ENCODE measurements at places on chromosomes 12 and 14. TPM values are rescaled to one million over a fixed set of nuclear protein-coding genes. Genes with fewer than 3 reads are reported as not detected.

DNA sequence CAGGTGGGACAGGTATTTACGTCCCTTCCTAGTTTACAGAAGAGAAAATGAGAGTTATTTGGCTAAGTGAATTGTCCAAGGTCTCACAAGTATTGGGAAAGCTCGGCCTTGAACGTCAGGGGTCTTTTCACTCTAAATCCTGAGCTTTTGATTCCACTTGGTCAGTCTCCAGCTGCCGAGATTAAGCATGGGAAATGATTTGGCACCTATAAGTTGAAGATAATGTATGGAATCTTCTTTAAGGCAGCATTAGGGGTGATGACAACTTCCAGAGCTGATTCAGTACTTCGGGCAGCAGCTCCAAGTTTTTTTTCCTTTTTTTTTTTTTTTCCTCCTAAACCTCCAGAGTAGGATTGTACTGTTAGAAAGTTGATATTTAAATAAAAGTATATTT lies 722 bp downstream of the FAM234B start:
- no peak overlapping the region for H3K27ac ChIP-seq
- peak overlapping the region; percentile 77 for H3K4me3 ChIP-seq
- H3K4me1 ChIP-seq = peaks cover 18% of the 10 kb centered on the region
- no peaks in the 10 kb centered on the region for H3K27me3 ChIP-seq
- no peak for DNase-seq
- H3K36me3 ChIP-seq = no peaks in the 10 kb centered on the region

DNA sequence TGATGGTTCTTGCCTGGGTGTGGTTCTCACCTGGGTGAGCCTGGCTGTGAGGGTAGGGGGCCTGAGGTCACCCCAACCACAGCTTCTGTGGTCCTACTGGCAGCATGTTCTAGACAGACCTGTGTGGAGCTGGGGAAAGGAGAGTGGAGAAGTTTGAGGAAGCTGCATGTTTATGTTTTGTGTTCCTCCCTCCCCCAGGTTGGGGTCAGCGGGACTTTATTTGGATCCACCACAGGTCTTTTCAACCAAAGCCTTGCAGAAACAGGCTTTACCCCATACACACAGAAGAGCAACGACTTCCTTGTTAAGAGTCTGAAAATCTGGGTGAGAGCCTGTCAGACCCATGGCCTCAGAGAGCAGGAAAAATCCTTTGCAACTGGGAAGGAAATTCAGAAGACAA lies 5.6 kb downstream of the CD9 start:
- no peaks in the 10 kb centered on the region for H3K27me3 ChIP-seq
- H3K4me3 ChIP-seq = no peak overlapping the region
- no peak for DNase-seq
- H3K4me1 ChIP-seq = peaks cover 39% of the 10 kb centered on the region
- peak overlapping the region; percentile 35 for H3K27ac ChIP-seq
- H3K36me3 ChIP-seq = no peaks in the 10 kb centered on the region

GRCh38 chr14:98186140-98186539 lies 1085.9 kb downstream of the BCL11B start:
- H3K27ac ChIP-seq = no peak overlapping the region
- H3K4me3 ChIP-seq = no peak overlapping the region
- H3K36me3 ChIP-seq = no peaks in the 10 kb centered on the region
- H3K27me3 ChIP-seq = peaks cover 5% of the 10 kb centered on the region
- no peaks in the 10 kb centered on the region for H3K4me1 ChIP-seq
- DNase-seq = no peak

GALNT16 gene
- 29.3 TPM for total RNA-seq

GRCh38 chr12:131260954-131261353 lies 307.2 kb downstream of the ADGRD1 start:
- H3K27me3 ChIP-seq = no peaks in the 10 kb centered on the region
- no peaks in the 10 kb centered on the region for H3K36me3 ChIP-seq
- H3K4me3 ChIP-seq = no peak overlapping the region
- no peak overlapping the region for H3K27ac ChIP-seq
- DNase-seq = no peak

MOK gene
- total RNA-seq = 11.5 TPM

LRR1 gene
- total RNA-seq = 11.5 TPM

GPR68 gene
- 1.0 TPM for total RNA-seq

- no peak for DNase-seq
- H3K4me3 ChIP-seq = no peak overlapping the region
- H3K27ac ChIP-seq = no peak overlapping the region
These were observed 3.0 kb downstream of the PLEKHG6 start for GRCh38 chr12:6313326-6313940.

GRCh38 chr14:78043349-78043748 lies 126.8 kb upstream of the NRXN3 start:
- no peaks in the 10 kb centered on the region for H3K4me1 ChIP-seq
- no peaks in the 10 kb centered on the region for H3K36me3 ChIP-seq
- H3K4me3 ChIP-seq = no peak overlapping the region

DNA sequence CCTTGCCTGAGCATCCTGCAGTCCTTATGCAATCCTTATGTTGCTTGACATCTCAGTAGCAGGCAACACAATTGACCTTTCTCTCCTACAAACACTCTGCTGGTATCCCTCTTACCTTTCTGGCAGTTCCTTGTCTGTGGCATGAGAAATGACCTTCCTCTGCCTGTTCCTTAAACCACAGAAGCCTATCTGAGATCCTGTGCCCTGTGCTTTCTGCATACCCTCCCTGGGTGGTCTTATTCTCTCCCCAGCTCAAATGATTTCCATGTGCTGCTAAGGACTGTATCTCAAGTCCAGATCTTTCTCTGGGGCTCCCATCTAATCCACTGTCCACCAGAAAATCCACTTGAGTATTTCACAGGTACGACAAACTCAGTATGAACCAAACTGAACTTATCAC lies 2.0 kb upstream of the ARHGAP9 start:
- H3K36me3 ChIP-seq = no peaks in the 10 kb centered on the region
- no peak overlapping the region for H3K27ac ChIP-seq
- no peaks in the 10 kb centered on the region for H3K27me3 ChIP-seq
- DNase-seq = no peak
- no peak overlapping the region for H3K4me3 ChIP-seq
- no peaks in the 10 kb centered on the region for H3K4me1 ChIP-seq

KRT72 gene
- total RNA-seq = not detected

DNA sequence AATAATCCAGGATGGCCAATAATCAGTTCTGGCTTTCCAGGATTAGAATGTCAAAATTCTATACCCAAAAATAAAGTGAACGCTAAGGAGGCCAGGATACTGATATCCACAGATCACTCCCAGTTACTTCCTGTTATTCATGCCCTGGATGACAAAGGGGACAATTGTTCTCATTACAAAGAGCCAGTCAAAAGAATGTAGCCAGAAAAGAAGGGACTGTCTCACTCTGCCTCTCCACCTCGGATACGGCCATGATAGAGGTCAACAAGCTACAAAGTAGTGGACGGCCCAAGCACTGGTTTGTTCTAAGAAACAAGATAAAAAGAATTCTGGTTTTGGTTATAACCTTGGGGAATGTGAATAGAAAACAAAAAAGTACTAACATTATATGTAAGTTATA lies 116.1 kb upstream of the ATF7IP start:
- no peak overlapping the region for H3K4me3 ChIP-seq
- H3K4me1 ChIP-seq = no peaks in the 10 kb centered on the region
- no peaks in the 10 kb centered on the region for H3K36me3 ChIP-seq
- H3K27me3 ChIP-seq = no peaks in the 10 kb centered on the region
- DNase-seq = no peak
- H3K27ac ChIP-seq = no peak overlapping the region

GPX2 gene
- 0.36 TPM for total RNA-seq

DNA sequence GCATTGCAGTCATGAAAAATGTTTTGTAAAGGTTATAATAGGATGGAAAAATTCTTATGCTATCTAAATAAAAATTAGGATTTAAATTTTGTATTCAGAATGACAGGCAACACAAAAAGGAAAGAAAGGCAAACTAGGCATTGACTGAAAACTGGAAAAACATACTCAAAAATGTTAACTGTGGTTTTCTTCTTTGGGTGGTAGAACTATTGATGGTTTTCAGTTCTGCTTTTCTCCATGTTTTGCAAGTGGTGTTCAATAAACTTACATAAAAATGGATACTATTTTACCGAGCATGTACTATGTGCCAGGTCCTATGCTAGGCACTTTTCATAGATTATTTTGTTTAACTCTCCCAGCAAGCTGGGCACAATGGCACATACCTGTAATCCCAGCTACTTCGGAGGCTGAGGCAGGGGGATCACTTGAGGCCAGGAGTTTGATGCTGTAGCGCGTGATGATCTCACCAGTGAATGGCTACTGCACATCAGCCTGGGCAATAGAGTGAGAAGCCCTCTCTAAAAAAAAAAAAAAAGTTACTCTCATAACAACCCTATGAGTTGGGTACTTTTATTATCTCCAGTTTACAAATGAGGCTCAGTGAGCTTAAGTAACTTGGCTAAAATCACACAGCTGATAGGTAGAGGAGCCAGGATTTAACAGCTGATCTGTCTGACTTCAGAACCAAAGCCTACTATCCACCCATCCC lies 26.3 kb upstream of the TCP11L2 start:
- H3K36me3 ChIP-seq = no peaks in the 10 kb centered on the region
- H3K4me3 ChIP-seq = no peak overlapping the region
- no peak overlapping the region for H3K27ac ChIP-seq
- no peaks in the 10 kb centered on the region for H3K27me3 ChIP-seq
- no peak for DNase-seq
- H3K4me1 ChIP-seq = peaks cover 22% of the 10 kb centered on the region

PRB2 gene
- not detected for total RNA-seq

- H3K27ac ChIP-seq = no peak overlapping the region
- DNase-seq = no peak
These were observed 57.7 kb upstream of the CSRP2 start for GRCh38 chr12:76936275-76937193.

DNAI7 gene
- 0.30 TPM for total RNA-seq

ALDH6A1 gene
- 41.4 TPM for total RNA-seq

DNA sequence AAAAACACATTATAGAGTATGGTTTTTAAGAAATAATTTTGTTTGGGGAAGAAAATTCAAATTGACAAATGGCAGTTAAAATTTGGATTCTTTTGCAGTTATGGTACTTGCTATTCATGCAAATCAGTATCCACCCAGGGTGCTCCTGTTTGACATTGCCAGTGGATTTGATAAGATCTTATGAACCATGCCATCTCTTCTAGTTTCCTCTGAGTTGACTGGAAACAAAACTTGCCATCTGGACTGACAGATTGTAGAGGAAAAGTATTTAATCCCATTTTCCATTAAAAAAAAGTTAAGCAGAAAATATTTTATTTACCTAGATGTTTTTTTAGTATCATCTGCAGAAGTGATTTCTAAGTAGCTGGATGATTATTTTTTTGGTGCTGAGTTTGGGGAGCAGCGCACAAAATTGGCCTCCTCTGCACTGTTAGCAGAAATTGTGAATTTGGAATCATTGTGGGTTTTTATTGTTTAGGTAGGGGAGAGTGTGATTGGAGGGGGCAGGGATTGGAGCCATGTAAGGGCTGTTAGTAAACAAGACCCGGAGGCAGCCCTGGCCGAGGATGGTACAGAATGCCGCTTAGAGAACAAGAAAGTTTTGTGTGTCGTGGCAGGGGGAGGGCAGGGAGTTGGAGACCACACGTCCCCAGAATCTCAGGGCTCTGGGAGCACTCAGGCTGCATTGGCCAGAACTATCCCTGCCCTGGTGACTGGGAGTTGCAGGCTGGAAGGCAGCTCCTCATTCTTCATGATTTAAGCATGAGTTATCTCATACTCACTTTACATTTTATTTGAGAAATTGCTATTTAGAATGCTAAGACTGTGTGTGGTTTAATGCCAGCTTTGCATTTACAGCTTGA lies 56.6 kb downstream of the WDR20 start:
- H3K36me3 ChIP-seq = peaks cover 13% of the 10 kb centered on the region
- H3K27me3 ChIP-seq = no peaks in the 10 kb centered on the region
- H3K27ac ChIP-seq = peak overlapping the region; percentile 1

PIK3C2G gene
- total RNA-seq = 1.3 TPM

- H3K4me3 ChIP-seq = no peak overlapping the region
- H3K4me1 ChIP-seq = no peaks in the 10 kb centered on the region
- H3K27me3 ChIP-seq = no peaks in the 10 kb centered on the region
- H3K27ac ChIP-seq = no peak overlapping the region
- no peak for DNase-seq
These were observed 220.3 kb upstream of the ARID2 start for GRCh38 chr12:45509187-45509586.

- no peak overlapping the region for H3K27ac ChIP-seq
- no peaks in the 10 kb centered on the region for H3K27me3 ChIP-seq
- no peak overlapping the region for H3K4me3 ChIP-seq
- H3K4me1 ChIP-seq = no peaks in the 10 kb centered on the region
These were observed 119.9 kb upstream of the PLEKHG7 start for GRCh38 chr12:92582893-92583292.

KCNC2 gene
- not detected for total RNA-seq

- no peak overlapping the region for H3K4me3 ChIP-seq
- DNase-seq = no peak
- no peaks in the 10 kb centered on the region for H3K4me1 ChIP-seq
- H3K27ac ChIP-seq = no peak overlapping the region
These were observed 98.5 kb upstream of the RASSF8 start for GRCh38 chr12:25859976-25860375.

DNA sequence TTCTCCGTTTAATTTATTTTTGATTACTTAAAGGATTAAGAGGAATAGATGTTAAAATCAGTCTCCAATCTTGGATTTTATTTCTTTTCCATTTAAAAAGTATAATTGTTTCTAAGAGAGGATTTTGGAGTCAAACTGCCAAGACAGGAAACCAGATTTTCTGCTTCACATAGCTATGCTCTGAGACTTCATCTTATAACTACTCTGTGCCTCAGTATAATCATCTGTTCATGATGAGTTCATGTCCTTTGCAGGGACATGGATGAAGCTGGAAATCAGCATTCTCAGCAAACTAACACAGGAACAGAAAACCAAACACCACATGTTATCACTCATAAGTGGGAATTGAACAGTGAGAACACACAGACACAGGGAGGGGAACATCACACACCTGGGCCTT lies 9.0 kb upstream of the TAS2R31 start:
- no peaks in the 10 kb centered on the region for H3K27me3 ChIP-seq
- DNase-seq = no peak
- H3K4me3 ChIP-seq = no peak overlapping the region
- peaks cover 4% of the 10 kb centered on the region for H3K4me1 ChIP-seq
- H3K36me3 ChIP-seq = no peaks in the 10 kb centered on the region
- H3K27ac ChIP-seq = no peak overlapping the region

ATP23 gene
- 14.0 TPM for total RNA-seq

DNA sequence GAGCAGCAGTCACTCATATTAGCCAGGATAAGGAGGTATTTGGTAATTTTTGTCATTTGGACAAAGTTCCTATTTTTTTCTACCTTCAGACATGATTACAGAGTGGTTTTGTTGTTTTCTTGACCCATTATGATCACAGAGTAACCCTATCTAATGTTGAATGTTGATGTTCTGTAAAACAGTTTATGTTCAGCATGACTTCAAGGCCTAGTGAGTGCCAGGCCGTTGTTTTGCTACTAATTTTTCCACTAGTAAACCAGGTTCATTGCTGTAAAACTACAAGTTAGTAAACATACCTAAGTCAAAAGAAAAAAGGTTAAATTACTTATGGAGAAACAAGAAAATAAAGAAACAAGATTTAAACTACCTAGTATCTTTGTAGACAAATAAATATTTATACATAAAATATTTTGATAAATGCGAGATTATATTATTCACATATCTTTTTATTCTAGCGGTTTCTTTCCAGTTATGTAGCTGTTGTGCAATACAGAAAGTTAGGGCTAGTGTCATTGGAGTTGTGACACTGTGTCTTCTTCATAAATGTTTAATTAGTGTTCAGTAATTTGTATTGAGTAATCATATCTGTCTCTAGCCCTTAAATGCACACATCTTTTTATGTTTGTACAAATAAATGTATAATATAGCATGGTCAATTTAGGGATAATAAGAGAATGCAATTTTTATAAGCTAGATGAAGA lies 16.5 kb downstream of the ETNK1 start:
- H3K27me3 ChIP-seq = no peaks in the 10 kb centered on the region
- no peak for DNase-seq
- H3K36me3 ChIP-seq = no peaks in the 10 kb centered on the region
- H3K4me1 ChIP-seq = no peaks in the 10 kb centered on the region
